NCI-H187 treated with DMSO at 0.1 percent for 48 hours (cell line): ENCODE measurements at places on chromosomes 13 and 19.

- DNase-seq: no peak
These were observed 190.9 kb downstream of the SLITRK6 start for GRCh38 chr13:85608255-85608829.

GRCh38 chr13:24651718-24652345 lies 28.4 kb upstream of the ATP12A start:
- DNase-seq: no peak

- no peak for DNase-seq
These were observed 470.7 kb upstream of the SLITRK1 start for GRCh38 chr13:84352946-84353345.

DNA sequence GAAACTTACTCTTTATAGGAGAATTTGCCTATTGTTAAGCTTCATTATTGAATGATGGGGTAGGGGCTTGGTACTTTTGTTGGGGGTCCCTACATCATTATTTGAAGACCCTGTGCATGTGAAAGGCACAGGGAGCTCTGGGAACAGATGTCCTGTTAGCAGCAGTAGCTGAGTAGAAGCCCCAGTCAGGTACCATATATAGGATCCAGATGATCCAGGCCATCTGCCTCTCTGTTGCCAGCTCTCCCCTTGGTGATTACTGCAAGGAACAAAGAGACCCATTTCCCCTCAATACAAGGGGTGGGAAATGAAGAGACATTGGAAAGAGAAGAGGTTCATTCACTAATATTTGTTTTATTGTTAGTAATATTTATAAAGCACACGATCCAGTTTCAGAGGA lies 4.4 kb upstream of the MTMR6 start:
- DNase-seq: no peak

GRCh38 chr19:13007292-13008045 lies 12.2 kb downstream of the NFIX start:
- no peak for DNase-seq

DNA sequence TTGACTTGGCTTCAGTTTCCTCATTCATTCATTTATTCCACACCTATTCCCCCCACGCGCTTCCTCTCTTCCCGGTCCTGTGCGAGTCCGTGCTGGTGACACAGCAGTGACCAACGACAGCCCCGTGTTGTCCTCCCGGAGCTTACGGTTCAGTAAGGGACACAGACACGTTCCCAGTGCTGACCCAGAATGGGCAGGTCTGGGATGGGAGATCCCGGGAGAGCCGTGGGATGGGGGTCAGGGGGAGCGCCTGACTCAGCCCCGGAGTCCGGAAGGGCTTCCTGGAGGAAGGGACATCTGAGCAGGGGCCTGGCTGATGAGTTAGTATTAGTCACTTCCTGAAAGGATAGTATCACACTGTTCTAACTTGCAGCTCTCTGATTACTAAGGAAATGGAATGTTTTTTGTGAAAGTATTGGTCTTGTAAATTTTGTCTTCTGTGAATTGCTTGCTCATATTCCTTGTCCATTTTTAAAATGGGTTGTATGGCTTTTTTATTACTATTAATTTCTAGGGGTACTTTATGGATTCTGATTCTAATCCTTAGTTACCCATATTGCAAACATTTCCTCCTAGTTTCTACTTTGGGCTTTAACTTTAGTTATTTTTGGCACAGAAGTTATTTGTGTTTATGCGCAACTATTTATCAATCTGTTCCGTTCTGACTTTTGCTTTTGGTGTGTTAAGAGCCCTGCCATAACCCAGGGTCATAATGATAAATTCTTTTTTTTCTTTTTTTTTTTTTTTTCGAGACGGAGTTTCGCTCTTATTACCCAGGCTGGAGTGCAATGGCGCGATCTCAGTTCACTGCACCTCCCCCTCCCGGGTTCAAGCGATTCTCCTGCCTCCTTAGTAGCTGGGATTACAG lies 708 bp upstream of the ERCC1 start:
- DNase-seq: no peak

- DNase-seq: no peak
These were observed 2439.9 kb upstream of the PCDH20 start for GRCh38 chr13:63855457-63856118.

- DNase-seq: no peak
These were observed 150.7 kb upstream of the SOX1 start for GRCh38 chr13:111916201-111916600.

- no peak for DNase-seq
These were observed 128.1 kb downstream of the KL start for GRCh38 chr13:33144358-33144784.

GRCh38 chr19:13764101-13764807 lies at the start of gene MRI1:
MRI1 (plus strand) TSS chr19:13764522; CDS start chr19:13764589, 67 bp downstream.
- DNase-seq: no peak

GRCh38 chr19:38544569-38545315 lies 73.0 kb downstream of the MAP4K1 start:
- DNase-seq: no peak

- no peak for DNase-seq
These were observed 50.9 kb downstream of the EPS15L1 start for GRCh38 chr19:16420781-16421386.

DNA sequence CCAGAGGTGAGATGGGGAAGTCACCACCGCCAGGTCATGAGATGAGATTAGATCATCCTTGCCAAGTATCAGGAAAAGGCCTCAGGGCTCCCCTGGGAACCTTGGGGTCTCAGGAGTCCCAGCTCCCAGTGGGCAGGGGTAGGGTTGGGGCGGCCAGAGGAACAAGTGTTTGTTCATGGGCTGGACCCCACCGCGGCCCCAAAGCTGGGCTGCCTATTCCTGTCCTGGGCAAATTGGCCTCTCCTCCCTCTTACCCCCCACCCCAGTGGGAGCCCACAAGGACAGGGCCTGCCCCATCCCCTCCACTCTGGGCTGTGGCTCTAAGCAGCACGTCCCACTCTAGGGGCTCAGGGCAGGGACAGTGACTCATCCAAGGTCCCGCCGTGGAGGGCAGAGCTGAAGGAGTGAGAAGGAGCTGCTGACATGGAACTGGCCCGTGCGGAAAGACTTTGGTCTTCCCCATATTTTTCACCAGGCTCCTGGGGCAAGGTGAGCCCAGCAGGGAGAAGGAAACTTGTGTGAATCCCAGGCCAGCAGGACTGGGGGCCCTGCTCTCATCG lies 4.0 kb upstream of the HCN2 start:
- DNase-seq: no peak

DNA sequence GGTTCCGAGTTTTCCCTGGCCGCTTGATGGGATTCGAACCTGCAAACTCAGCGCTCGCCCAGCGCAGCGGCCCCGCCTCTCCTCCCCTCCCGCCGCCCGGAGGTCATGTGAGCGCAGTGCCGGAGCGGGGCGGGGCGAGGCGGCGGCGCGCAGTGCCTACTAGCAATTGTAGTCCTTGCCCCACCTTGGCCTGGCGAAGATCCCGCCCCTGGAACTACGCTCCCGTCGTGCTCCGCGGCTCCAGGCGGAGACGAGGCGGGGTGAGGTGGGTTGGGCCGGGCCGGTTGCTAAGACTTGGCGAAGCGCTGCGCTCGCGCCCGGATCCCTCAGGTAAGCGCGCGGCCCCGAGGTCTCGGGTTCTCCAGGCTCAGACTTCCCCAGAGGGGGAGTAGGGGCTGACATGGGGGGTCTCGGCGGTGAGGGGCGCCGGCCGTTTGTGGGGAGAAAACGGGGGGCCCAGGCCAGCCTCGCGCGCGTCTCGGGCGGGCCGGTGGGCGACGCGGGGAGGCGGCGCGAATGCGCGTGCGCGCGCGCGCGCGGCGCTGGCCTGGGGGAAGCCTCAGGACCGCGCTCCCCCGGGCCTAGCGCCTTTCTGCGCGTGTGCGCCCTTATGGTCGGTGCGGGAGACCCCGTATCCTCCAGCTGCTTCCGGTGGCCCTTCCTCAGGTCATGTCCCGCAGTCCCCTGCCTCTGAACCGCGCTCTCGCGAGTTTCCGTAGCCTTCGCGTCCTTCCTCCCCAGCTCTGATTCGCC lies at the start of the genes ADAT3 and SCAMP4:
Gene ADAT3 (plus strand): TSS at position 290 of the 753 bp plus-strand sequence. CDS start 6,649 bp downstream, outside the sequence.
Gene SCAMP4 (plus strand): TSS at position 290 of the 753 bp plus-strand sequence. CDS start 9,621 bp downstream, outside the sequence.
- peak; percentile 94 for DNase-seq

DNA sequence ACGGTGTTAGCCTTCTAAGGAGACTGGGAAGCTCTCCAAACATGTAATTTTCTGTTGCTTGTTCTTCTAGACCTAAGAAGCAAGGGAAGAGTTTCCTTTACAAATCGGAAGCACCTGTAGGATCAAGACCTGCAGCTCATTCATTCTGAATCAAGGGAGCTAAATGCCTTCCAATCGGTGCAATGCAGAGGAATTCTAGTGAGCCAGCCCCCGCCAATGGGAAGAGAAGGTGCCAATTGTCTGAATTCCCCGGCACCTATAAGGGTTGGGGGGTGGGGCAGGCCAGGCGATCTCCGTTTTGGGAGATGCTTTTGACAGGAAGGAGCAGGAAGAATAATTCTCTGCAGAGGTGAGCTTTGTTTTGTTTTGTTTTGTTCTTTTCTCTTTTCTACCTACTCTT lies 7.1 kb upstream of the NLRP13 start:
- DNase-seq: no peak

DNA sequence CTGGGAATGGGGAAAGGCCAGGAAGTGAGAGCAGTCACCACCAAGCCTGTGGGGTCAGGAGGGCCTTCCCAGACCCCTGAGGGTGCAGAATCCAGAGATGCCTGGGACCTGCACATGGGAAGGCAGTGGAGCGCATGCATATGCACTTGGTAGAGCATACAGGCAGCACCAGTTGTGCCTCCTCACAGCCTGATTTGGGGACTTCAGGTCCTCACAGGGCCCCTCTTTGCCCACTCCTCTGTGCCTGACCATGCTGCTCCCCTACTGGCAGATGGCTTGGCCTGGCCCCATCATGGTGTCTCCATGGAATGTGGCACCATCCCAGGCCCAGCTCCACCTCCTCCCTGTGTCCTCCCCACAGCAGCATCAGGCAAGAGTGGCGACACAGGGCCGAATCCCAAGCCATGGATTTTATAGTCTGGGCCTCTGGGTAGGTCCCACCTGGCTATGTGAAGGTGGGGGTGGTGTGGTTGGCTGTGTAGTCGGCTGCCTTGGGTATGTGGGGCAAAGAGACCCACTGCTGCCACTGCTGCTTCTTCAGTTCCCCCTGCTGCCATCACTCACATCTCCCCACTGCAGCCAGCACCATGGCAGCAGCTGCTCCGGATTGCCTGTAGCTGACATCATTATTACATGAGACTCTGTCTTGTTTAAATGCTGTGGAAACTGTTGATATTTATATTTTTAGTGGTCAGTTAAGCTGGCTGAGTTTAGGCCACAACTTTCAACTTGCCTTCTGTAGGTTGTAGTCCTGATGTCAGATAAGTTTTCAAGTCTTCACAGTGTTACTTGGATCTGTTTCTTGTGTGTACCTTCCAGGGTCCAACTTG lies 247.0 kb downstream of the GPC6 start:
- DNase-seq: no peak

DNA sequence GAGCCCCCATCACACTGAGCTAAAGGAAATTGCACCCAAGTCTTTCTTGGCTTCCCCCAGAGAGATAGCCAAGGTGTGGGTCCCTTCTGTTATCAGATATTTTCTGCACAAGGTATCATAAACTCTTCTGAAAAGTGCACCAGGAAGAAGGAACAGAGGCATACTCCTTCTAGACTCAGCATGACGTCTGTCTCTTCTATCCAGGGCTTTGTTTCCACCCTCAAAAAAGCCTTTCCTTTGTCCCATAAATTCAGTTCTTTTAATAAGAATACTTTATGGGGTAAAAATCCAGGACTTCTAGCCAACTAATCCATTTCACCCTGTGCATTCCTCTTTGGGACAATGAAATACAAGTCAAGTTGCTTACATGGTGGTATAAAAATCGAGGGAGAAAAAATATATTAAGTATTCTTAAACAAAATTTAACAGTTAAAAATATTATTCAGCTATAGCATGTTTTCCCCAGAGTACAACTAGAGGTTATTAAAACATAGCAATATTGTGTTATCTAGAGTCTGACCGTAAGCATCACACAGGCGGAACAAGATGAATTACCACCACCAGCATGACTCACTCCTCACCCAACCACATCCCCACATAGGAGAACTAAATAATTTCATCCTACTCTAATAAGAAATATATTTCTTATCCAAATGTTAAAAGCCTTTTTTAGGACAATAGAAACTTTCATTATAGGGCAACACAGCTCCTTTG lies 79.9 kb upstream of the GPC6 start:
- DNase-seq: no peak

DNA sequence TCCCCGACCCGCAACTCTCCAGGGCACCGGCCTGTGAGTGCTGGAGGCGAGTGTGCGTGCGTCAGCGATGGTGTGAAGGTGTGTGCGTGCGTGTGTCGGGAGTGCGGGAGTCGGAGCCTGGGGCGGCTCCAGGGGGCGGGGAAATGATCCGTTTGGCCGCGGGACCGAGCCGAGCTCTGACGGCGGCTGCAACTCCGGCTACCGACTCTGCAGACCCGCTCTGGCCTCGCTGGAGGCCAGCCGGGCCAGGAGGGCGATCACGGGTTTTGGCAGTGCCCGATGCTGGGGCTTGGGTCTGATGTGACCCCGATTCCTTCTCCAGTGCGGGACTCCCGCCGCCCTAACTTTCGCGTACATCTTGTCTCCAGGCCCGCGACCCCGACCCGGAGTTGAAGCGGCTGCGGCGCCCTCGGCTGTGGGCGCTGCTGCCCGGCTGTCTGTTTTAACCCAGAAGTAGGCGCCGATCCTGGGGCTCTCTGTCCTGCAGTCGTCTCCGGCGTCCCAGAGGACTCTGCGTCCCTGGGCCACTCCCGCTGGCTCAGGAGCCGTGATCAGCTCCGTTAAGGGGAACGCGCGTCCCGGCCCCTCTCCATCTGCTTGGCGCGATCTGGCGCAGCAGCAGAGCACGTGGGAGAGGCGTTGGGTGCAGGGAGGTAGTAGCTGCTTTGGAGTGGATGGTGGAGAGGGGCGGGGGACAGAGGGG lies 1.2 kb downstream of the CHST8 start:
- DNase-seq: no peak

- DNase-seq: no peak
These were observed 1.6 kb upstream of the KANK2 start for GRCh38 chr19:11198769-11199424.

- DNase-seq: no peak
These were observed 5.6 kb upstream of the CD33 start for GRCh38 chr19:51219307-51219706.

- no peak for DNase-seq
These were observed 153.8 kb upstream of the SERP2 start for GRCh38 chr13:44219577-44220548.

DNA sequence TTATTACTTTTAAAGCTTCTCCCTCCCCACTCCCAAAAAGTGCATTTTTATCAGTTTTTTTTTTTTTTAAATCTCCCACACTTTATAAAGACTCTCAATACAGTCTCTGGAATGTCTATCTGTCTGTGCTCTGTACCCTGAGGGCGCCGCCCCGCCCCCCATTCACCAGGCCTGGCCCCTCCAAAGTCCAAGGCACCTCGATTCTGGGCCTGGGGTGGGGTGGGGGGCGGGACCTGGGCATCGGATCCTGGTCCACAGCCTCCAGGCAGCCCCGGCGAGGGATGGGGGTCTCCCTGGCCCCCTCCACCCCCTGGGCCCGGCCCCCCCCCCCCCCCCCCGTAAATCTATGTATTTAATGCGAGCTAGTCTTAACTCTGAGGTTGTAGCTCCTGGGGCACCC lies 23.3 kb downstream of the ZBTB7A start:
- DNase-seq: no peak

GRCh38 chr19:51324167-51324481 lies 12.7 kb downstream of the IGLON5 start:
- no peak for DNase-seq
